Stimulated activated CD4-positive, alpha-beta T cell treated with anti-CD3 and anti-CD28 coated beads, Interleukin-4, amount 100 ng/mL, for 4 hours (primary cell): ENCODE measurements at places on chromosomes 12 and 14.

DNA sequence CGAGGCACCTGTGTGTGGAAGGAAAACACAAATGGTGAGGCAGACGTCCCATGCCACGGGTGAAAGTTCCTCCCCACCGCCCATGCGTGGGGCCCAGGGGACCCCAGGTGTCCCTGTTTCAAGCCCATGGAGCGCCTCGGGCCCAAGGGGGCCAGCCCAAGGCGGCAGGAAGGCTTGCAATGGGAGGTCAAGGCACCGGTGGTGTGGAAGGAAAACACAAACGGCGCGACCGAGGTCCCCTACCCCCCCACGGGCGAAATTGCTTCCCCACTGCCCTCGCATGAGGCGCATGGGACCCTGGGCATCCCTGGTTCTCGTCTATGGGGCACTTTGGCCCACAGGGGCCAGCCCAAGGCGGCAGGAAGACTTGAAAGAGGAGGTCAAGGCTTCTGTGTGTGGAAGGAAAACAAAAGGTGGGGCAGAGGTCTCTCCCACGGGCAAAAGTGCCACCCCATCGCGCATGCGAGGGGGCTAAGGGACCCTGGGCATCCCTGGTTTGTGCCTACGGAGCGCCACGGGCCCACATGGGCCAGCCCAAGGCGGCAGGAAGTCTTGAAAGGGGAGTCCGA, 379.4 kb downstream of the ALG10 start:
- DNase-seq, result no peak

GRCh38 chr12:84355561-84355960, 557.0 kb downstream of the SLC6A15 start:
- no peak for DNase-seq

- DNase-seq, result no peak
These were observed 81.4 kb upstream of the KRAS start for GRCh38 chr12:25332143-25332542.

- DNase-seq, result no peak
These were observed 22.9 kb downstream of the TDP1 start for GRCh38 chr14:89978656-89979055.

DNA sequence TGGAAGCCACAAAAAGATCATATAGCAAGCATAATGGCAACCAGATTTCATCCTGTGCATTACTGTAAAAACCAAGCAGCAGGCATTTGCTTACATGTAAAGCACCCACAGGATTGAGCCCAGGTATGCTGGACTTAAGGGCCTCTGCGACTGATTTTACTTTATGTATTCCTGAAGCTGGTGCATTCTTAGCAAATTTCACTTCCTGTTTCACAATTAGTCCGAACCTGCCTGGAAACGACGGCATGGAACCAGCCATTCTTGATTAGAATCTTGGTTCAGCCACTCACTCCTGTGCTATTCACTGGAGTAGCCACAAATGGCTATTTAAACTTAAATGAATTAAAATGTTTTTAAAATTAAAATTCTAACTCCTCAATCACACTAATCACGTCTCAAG, 239.2 kb downstream of the NUAK1 start:
- DNase-seq, result no peak

DNA sequence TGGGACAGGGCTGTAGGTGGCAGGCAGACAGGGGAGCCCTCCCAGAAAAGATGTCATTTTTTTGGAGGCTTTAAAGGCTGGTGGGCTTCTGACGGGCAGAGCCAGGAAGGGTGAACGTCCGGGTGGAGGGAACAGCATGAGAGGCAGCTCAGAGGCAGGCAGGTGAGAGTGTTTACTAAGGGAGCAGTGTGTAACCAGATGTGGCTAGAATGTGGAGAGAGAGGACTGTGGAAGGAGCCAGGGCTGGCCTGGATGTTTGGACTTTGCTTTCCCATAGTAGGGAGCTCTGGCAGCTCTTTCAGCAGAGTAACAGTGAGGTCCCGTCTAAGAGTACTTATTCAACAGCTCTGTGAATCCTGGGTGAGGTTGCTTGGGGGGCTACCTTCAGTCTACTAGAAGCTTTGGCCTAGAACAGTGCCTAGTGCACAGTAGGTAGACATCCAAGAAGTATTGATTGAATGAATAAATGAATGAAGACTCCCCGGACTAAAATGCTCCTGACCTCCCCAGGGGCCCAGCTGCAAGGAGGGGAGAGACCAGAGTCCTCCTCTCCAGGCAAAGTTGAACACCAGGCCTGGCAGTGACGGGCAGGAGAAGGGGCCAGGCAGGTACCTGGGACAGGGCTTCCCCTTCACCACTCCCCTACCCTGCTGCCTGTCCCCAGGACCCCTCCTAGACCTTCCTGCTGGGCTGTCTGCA, 8.5 kb downstream of the FAM222A start:
- DNase-seq, result no peak

DNA sequence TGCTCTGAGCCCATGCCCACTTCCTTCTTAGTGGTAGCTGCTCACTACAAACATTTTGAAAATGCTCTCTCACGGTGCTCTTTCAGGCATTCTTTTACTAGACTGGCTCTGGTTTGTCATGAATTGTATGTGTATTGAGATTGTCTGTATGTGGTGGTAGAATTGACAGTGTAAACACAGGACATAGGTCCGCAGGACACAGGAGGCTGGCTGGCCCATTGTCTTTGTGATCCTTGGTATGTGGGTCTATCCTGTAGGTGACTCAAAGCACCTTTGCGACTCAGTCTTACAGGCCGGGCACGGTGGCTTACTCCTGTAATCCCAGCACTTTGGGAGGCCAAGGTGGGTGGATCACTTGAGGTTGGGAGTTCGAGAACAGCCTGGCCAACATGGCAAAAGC, 250.9 kb downstream of the C12orf75 start:
- DNase-seq, result no peak

DNA sequence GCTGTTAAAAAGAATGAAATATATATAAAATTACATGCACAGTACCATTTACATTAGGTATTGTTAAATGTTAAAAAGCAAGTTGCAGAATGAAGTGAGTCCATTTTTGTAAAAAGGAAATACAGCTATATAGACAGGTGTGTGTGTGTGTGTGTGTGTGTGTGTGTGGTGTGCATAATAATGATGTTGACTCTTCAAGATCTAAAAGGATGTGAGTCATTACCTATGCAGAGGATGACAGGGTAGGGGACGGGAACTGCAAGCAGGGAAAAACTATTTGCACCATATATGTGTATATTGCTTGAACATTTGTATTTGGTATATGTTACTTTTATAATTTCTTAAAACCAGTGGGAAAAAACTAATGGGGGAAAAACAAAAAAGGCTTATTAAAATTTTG, 3.1 kb downstream of the C14orf39 start:
- no peak for DNase-seq

DNA sequence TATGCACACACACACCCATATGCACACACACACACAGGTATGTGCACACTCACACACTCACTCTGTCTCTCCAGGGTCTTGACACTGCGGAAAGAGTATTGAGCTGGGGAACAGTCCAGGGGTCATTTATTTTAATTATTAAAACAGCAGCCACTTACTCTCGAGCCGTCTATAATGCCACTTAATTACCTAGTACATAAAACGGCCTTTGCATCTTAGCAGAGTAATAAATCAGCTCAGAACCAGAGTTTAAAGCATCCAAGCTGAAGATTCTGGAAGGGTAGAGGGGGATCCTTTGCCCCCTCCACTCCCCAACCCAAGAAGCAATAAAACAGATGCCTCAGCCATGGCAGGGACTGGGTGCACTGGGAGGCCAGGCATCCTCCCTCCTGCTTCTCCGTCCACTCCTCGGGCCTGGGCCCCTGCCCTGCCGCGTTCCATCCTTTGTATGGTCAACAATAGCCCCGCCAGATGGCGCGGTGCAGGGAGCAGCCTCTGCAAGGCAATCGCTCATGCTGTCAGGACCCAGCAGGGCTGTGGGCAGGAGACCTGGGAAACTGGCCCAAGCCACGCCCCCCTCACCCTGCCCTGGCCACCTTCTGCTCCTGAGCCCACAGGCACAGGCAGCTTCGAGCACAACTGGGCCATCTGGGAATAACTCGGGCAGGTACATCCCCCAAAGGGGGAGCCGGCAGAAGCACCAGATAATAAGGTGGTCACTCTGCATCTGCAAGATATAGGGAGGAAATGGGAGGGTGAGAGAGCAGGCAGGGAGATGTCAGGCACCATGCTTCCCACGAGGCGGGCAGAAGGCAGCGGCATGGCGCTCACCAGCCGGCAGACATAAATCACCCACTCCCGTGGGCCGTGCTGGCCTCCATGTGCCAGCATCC, 40.9 kb downstream of the CCDC85C start:
- no peak for DNase-seq

GRCh38 chr12:68939505-68939904, 6.5 kb upstream of the CPM start:
- no peak for DNase-seq

GRCh38 chr12:48512855-48513254, 12.6 kb upstream of the OR8S1 start:
- no peak for DNase-seq

DNA sequence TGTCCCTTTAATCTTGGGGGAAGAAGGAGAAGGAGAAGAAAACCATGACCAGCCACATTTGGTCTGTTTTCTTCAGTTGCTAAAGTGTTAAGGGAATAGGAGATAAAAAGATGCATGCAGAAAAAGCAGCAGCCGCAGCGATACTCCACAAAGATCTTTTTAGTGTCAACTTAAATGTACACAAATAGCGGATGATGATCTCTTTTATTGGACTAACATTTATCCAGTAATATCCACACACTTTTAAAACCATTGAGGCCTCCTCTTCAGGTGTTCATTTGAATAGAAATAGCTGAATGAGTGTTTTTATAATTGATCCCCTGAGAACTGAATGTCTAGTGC, 83.5 kb downstream of the PAPOLA start:
- DNase-seq, result no peak

DNA sequence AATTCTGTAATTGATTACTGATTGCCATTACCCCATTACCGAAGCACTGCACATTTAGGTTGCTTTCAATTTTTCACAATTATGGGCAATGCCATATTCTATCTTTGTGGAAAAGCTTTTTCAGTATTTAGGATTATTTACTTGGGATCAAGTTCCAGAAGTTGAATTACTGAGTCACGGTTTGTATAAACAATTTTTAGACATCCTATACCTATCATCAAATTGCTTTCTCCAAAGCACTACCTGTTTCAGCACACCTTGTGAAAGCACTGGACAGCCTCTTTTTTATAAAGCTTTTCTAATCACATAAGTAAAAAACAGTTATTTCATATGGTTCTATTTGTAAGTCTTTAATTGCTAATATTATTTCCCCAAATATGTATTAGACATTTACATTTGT, 221.5 kb upstream of the CAND1 start:
- no peak for DNase-seq

DNA sequence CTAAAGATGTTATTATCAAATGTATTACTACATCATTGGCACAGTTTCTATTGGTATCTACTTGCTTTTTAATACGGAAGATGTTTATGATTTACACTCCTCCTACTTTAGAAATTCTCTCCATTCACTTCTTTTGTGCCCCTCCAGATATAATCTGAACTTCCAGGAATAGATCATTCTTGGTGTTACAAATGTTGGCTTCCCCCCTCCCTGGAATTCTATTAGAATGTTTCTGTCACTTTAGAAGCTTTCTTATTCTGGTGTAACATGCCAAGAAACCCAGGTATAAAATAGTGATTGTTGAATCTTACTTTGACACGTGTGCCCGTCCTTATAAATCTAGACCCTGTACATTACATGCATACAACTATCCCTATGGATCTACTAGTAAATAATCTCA, 1.2 kb upstream of the WDR20 start:
- DNase-seq, result no peak

- DNase-seq, result no peak
These were observed 33.4 kb downstream of the CCER1 start for GRCh38 chr12:90921536-90921935.
